NCI-H187 treated with DMSO at 0.1 percent for 48 hours (cell line): ENCODE measurements at places on chromosomes 11 and 22.

DNA sequence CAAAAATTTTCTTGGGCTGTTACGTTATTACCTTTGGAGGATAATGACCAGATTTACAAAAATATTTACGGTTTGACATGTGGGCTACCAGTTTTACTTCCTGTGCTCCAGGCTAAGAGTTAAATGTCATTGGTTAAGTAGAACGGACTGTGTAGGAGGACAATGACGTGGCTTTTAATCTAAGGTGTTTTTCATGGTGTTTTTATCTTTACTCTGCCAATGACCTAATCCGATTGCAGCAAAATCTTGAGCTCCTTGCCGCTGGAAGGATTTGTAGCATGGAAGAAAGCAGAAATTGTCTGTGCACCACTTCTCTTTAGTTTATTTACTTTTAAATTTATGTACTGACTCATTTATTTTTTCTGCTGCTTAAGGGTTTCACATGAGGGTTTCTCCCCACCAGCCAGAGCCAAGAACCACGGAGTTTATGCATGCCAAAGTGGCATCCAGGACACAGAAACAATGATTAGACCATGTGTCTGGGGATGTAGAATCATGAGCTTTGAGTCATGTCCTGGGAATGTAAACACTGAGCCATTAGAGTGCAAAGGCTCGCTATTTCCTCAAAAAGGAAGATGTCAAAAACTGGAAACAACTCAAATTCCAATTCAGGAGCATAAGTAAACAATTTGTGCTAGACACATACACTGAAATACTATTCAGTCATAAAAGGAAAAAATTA is 1.9 kb upstream of the CARD16 start:
- no peak for DNase-seq

DNA sequence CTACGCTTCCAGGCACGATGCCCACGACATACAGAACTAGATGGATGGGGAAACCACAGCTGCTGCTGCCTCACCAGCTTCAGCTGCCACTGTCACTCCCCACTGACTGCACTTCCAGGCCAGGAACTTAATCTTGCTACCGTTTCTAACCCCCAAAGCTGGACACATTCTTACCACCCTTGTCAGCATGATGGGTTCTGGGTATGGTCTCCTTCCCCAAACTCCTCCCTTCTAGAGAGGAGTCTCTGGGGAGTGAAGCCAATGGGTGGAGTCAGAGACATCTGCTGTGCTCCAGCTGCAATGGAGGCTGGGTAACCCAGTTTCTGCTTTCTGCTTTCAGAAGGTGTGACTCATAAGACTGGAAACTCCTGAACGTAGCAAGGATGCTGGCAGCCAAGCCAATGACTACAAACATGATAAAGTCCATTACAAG is 87.0 kb upstream of the THY1 start:
- DNase-seq, result no peak

GRCh38 chr22:47884775-47885174 is 1122.3 kb downstream of the TBC1D22A start:
- no peak for DNase-seq

- DNase-seq, result no peak
These were observed 24.4 kb upstream of the CD5 start for GRCh38 chr11:61077936-61078335.

GRCh38 chr11:83793310-83793709 is 507.1 kb upstream of the CCDC90B start:
- DNase-seq, result no peak

DNA sequence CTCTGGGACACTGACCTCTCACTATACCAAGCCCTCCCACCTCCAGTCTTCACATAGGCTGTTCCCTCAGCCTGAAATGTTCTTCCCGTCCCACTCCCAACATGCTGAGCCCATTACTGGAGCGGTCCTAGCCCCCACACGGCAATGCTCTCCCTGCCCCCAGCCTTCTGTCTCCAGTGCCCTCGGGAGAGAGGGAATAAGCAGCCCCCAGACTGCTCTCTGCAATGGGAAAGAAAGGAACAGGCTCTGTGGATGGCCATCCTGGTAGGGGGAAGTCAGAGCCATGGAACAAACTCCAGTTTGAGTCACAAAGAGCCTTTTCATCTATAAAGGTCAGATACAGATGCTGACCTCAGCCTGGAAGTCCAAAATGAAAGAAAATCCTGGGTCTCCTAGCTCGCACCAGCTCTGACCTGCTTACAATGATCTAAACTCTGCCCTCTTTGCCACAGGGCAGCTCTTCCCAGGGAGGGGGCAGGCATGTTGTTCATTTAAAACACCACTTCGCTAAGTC is 62.6 kb downstream of the FLRT1 start:
- DNase-seq, result no peak

GRCh38 chr11:1415631-1416030 is 25.9 kb downstream of the BRSK2 start:
- DNase-seq, result no peak

DNA sequence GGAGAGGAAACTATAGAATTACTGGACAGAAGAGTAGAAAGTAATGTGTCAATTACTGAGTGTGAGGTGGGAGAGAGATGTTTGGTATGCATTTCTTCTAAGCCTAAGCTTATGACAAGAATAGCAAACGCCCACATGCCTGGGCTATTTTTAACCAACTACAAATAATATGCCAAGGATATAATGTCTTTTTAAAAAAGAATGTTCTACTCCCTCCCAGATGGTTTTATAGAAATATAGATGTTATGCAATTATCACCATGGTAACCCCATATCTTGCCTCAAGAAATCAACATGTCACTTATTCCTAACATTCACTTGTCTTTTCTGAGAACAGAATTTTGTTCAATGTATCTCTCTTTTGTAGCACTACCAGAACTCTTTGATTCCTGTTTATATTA is 996.7 kb upstream of the CHORDC1 start:
- DNase-seq, result no peak

DNA sequence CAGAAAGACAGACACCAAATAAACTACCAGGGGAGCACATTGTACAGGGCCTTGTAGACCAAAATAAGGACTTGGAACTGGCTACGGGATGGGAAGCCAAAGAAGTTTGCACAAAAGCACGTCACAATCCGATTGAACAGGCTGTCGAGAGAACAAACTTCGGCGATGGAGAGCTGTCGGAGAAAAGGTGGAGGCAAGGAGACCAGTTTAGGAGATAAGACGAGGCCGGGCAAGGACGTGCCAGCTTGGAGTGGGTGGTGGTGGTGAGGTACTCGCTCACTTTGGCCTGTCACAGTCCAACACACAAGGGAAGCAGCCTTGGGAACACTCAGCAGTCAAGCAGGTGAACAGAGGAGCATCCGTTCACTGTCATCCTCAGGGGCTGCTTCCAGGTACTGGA is 19.0 kb downstream of the APOL5 start:
- DNase-seq, result no peak

- no peak for DNase-seq
These were observed 193.7 kb upstream of the NARS2 start for GRCh38 chr11:78768345-78768744.

- DNase-seq, result no peak
These were observed 13.6 kb downstream of the PARVB start for GRCh38 chr22:44037519-44038375.

DNA sequence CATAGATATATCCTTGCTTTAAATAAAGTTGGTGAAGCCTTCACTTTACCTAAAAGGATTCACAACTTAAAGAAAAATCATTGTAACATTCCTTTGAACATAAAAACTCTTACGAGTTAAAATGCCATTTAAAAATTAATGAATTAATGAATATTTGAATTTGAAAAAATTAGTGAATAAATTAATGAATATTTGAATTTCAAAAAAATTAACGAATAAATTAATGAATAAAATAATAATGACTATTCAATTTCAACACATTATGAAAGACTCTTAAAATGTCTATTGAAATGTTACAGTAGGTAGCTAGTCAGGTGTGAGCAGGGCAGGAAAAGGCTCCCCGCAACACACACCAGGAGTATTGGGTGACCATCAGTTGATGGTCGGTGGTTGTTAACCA is 22.9 kb downstream of the ARHGAP20 start:
- no peak for DNase-seq

DNA sequence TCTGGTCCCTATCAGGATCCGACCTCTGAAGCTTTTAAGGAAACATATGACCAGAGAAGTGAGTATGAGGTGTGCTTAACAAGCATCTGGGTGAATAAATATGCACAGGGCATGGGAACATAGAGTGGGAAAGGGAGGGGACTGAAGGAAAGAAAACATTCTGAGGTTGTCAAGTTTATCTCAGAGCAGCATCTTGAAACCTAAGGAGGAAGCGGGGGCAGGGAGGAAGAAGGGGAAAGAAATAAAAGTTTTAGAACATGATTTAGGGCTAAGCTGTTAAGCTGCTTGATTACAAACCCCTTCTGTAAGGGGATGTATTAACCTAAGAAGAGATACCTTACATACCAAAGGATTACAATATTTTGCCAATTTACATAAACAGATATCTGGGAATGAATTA is 24.0 kb upstream of the SC5D start:
- no peak for DNase-seq

- no peak for DNase-seq
These were observed 13.2 kb upstream of the AMPD3 start for GRCh38 chr11:10441652-10442503.

DNA sequence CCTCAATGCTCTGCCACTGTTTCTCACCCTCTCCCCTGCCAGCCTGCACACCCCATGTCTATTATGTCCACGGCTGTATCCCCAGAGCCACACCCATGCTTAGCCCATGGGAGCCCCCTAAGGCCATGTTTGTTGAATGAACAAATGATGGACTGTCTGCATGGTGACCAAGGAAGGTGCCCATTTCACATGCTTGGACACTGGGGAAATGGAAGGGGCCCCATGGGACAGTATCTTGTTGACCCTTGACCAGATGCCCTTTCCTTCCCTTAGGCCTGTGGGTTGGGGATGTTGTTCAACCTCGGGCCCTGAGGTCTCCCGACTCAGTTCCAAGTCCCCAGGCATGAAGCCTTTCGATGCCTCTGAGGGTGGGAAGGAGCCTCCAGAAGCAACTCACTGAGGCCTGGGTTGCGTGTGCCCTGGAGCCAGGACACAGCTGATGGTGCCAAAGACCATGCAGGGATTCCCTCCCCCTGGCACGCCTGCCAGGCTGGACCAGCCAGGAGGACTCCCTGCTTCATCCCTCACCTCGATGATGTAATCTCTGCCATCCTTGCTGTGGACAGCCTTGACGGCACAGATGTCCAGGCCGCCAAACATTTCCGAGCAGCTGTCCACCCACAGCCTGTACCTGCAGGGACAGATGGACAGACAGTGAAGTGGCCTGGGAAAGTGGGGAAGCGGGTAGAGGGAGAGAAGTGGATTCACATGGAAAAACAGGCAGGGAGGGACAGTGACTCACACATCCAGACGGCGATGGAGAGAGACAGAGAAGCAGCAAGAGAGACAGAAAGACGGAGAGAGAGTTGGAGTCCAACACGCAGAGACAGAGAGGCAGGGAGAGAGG is 58.9 kb downstream of the FBXO7 start:
- no peak for DNase-seq

DNA sequence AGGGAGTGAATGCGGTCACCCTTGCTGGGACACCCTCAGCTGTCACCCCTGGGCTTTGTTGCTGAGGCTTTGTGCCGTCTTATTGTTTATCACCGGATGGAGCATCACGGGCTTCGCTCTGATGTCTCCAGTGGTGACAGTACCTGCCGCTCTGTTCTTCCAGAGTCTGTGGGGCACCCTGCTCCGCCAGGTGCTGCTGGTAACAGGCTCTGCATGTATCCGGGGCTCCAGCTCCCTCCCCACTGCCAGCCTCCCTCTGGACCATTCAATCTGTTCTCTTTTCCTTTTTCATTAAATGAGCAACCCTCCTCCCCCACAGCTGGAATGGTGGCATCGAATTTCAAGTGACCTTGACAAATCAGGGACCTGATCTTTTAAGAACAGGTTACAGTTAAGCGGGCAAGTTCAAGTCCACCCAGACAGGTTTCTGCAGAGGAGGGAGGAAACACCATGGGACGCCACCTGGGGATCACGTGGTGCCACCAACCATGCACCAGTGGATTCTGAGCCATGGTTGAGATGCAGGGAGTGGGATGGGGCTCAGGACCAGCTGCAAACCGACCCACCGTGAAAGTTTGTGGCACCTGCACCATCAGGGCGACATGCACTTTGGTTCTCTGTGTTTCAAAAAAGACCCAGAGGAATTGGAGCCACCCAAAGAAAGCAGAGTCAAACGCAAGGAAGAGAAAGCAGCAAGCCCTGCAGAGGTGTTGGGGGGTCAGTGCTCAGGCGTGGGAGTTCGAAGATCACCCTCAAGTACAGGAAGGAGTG is 89.3 kb downstream of the BCR start:
- DNase-seq, result no peak

DNA sequence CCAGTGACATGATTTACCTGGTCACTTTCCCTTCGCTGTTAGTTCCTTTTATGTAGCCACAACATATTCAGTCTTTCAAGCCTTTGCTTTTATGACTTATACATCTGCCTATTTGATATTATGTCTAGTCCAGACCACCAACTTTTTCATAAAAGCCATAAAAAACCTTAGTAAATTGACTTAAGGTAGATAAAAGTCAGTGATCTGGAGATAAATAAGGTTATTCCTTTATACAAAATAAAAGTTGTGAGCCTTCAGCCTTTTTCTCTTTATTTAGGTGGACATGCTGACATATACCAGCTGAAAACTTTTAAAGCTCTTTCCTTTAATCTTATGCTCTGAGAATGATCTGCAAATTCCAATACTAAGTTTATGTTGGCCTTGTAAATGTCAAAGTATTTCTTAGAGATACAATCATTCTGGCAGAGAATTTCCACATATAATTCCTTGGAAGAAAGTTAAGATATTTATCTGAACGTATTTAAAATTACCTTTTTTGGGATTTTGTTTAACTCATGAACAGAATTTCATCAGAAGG is 690.4 kb upstream of the CHORDC1 start:
- no peak for DNase-seq

DNA sequence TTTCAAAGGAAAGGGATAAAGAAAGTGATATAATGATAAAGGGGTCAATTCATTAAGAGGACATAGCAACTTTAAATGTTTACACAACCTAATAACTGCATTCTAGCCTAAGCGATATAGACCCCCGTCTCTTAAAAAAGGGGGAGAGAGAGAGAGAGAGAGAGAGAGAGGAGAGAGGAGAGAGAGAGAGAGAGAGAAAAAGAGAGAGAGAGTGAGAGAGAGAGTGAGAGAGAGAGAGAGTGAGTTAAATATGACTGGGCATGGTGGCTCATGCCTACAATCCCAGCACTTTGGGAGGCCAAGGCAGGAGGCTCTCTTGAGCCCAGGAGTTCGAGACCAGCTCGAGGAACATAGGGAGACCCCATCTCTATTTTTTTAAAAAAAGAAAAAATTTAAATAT is 90.2 kb upstream of the GAL start:
- no peak for DNase-seq

GRCh38 chr11:25758145-25758661 is 573.7 kb upstream of the ANO3 start:
- DNase-seq, result no peak

- DNase-seq, result no peak
These were observed 847.1 kb downstream of the OPCML start for GRCh38 chr11:132685174-132685611.

GRCh38 chr11:105432241-105432995 is 177.5 kb upstream of the GRIA4 start:
- no peak for DNase-seq
